ENCODE measurements at places on chromosomes 4 and X.
A peak's percentile ranks its signal among the peaks of the same experiment; 100 is the strongest.

DNA sequence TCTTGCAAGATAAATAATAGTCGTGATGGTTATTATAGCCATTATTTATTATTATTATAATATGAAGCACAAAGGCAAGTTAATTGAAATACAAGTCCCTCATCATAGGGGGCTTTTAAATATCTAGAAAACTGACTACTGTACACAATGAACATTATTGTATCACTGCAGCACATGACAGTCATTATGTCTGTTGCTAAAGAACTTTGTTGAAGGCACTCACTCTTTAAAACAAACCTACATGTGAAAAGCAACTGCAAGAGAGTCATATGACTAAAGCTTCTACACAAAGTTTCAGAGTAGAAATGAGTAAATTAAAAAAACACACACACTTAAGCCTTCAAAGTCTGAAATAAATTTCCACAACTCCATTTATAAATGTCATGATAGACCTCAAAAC, 23.3 kb upstream of the DCAF12L1 start:
- DNase-seq = no peak

DNA sequence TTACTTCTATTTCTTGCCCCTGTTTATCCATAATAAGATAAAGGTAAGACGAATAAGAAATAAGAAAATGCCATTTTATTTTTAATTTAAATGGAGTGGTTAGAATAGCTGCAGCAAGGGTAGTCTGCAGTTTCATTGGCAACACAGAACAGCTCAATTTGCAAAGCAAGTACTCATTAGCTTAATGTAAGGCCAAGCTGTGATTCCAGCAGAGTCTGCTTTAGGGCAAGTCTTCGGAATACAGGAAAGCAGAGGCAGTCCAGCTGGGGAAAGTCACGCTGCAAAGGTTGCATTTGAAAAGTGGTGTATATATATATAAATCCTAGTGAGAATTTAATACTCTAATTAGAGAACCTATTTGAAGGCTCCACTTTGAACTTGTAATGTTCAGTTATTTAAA, 59.0 kb downstream of the ANXA10 start:
- no peak for DNase-seq

DNA sequence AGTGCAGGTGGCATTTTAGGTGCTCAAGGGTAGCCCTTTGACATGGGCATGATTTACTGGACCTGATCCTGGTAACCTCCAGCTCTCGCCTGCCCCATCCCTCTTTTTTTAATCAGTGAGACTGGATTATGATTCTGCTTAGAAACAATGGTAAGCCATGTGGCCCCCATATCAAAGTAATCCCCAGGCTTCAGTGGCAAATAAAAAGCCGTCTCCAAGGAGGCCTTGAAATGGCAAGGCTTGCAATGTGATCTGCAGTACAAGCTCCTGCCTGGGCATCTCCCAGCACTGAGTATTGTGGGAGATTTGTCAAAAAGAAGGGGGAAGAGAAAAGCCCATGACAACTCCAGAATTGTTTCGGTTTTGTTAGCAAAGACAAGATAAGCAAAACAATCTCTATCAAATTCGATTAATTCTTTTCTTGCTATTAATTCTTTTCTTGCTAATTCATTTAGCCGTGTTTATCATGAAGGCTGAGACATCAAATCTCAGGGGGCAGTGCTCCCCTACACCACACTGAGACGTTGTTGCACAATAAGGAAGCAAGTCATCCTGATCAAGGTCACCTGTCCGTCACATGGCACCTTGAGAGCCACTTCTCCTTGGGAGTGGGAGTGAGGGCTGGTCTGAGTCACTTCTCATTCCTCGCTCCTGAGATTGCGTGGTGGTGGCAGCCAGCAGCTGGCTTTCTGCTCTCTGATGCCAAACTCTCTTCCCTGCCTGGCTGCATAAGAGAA, 312.7 kb upstream of the GATB start:
- peak; percentile 20 for DNase-seq

DNA sequence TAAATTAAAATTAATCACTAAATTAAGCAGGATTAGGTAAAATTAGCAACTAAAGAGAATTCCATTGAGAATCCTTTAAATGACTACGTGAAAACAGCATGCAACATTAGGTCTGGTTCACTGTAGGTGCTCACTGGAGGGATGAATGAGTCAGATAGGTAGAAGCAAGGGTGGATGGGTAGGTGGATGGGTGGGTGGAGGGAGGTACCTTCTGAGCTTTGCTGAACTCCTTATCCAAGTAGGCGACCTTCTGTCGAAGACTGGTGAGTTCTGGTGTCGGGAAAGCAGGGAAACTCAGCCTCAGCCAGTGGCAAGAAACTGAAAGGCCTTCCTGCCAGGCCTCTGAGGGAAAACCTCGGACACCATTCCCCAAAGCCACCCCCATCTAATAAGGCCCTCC, 3.0 kb downstream of the GRIPAP1 start:
- no peak for DNase-seq

GRCh38 chrX:16852617-16853179, 17.5 kb downstream of the RBBP7 start:
- DNase-seq = no peak

All from fibroblast of the aortic adventitia (primary cell).